Activated naive CD4-positive, alpha-beta T cell treated with anti-CD3 and anti-CD28 coated beads, Interleukin-2, amount 10 ng/mL, durations not matched to agents 7 days and 5 days (primary cell): ENCODE measurements at places on chromosomes 5 and 9.

- no peak for DNase-seq
Measured at GRCh38 chr5:165015126-165015525, 1509.7 kb downstream of the MAT2B start.

GRCh38 chr9:133262226-133262625 is 12.8 kb downstream of the ABO start:
- no peak for DNase-seq

DNA sequence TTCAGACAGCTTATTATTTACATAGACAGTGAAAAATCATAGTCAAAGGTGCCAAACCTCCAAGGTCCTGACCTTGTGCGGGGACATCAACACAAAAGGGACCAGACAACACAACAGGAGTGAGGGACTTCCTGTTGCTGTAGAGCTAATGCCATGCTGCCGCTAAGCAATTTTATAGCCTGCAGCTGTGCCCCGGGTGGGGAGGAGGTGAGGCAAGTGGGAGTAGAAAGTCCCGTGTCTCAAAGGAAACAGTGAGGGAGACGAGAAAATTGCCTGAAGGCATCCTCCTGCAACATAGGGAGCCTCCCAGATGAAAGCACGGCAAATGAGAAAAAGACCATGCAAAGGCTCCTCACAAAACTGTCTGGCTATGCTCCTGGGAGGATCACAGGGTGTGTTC is 58.8 kb downstream of the CAAP1 start:
- no peak for DNase-seq

DNA sequence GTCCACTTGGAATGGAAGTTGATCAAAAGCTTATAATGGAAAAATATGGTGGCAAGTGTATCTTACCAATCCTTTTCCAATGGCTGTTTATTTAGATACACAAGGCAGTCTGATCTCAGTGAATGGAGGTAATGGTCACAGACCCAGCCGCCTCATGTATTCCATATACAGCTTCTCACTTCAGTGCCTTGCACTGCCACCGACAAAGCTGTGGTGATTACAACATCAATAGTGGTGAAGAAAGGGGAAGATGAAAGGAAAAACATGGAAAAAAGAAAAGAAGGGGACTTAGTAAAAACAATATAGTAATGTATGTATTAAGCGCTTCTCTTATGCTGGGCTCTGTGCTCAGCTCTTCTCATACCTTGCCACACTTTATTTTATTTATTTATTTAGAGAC is 297.3 kb upstream of the RASA1 start:
- DNase-seq, result no peak

GRCh38 chr5:172585114-172585513 is 55.9 kb upstream of the NEURL1B start:
- DNase-seq, result no peak
